ENCODE measurements at places on chromosomes 16 and 17. TPM values are rescaled to one million over a fixed set of nuclear protein-coding genes. Genes with fewer than 3 reads are reported as not detected.
A peak's percentile ranks its signal among the peaks of the same experiment; 100 is the strongest.

- DNase-seq, result no peak
Measured at GRCh38 chr17:65370669-65371131, 190.7 kb downstream of the AXIN2 start.

- DNase-seq, result no peak
Measured at GRCh38 chr17:30236766-30237165, 1.3 kb upstream of the SLC6A4 start.

Gene SLC6A2
- total RNA-seq, result 2.4 TPM

Gene ABCA8
- total RNA-seq, result 33.7 TPM

GRCh38 chr17:10879190-10879836 is 41.4 kb upstream of the PIRT start:
- no peak for DNase-seq

DNA sequence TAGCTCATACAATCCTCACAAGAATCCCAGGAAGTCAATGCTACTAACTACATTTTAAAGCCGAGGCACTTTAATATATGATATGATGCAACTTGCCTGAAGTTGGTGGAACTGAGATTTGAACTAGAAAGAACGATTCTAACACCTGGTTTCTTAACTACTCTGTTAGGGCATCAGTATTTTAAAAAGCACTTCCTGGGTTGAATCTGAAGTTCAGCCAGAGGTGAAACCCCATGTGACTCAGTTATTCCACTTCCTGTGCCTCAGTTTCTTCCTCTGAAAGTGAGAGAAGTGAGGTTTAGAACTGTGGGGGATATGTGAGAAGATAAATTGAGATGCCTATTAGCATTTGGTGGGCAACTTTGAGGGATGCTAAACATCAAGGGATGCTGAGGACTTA is 129.4 kb upstream of the ANKFN1 start:
- DNase-seq, result no peak

Gene PITPNM3
- 10.1 TPM for total RNA-seq

Gene NPIPA2
- 1.5 TPM for total RNA-seq

Gene CCDC200
- total RNA-seq, result not detected

DNA sequence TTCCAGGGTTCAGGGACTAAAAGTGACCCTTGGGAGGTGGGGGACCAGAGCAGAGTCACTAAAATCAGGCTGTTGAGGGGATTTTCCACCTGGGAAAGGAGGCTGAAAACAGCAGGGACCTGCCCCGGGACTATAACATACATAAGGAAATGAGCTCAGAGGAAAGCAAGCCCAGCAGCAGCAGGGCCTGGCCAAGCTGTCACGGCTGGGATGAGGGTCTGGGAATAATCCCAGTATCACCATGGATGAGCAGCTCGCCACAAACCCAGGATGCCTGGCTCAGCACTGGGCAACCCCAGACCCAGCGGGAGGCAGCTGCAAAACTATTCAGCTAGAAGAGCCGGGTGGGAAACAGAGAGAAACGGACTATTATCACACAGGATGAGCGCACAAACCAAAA is 72.4 kb downstream of the RPH3AL start:
- DNase-seq, result no peak

GRCh38 chr16:12318661-12319427 is 342.3 kb downstream of the SNX29 start:
- no peak for DNase-seq

- DNase-seq, result peak; percentile 94
Measured at GRCh38 chr16:85168732-85169256, 56.5 kb upstream of the CIBAR2 start.

Gene GLTPD2
- not detected for total RNA-seq
